Stimulated activated CD8-positive, alpha-beta memory T cell treated with anti-CD3 and anti-CD28 coated beads, Interleukin-15, amount 100 ng/mL, for 4 hours (primary cell): ENCODE measurements at places on chromosomes 4 and X.

DNA sequence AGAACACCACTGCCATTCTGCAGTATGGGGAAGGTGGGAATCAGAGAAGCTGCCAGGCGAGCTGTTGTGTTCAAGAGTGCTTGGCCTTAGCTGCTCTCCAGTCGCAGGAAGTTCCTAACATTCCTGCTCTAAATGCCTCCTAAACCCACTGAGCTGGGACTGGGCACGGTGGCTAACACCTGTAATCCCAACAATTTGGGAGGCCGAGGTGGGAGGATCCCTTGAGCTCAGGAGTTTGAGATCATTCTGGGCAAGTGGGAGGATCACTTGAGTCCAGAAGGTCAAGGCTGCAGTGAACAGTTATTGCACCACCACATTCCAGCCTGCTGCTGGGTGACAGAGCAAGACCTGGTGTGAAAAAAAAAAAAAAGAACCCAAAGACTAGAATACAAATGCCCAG is 690.3 kb upstream of the FAM241A start:
- DNase-seq = no peak

DNA sequence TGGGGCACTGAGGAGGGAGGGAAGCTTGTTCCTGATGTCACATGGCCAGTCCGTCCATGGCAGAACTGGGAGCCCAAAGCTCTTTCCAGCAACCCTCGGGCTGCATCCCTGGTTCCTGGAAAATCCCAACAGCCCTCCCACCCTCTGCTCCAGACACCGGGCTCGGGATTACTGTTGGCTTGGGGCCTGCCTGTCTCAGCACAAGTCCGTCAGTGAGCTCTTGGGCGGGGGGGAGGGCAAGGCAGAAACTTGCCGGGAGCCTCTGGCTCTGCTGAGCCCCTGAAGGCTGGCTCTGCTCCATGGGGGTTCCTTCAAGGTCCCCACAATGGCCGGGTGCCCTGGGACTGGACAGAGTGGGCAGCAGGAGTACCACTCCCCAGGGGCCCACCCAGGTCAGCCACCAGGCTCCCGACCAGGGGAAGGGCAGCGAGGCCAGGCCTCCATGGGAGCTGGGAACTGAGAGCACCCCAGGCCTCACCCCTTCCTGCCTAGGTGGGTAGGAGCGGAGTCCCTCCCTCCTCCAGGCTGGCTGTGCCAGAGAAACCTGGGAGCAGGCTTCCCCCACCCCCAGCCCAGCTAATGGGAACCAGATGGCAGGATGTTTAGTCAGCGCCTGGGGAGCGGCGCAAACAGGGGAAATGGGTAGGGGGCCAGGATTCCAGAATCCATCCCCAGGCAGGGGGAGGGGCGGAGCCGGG is 6.4 kb upstream of the HAUS7 start:
- no peak for DNase-seq

- DNase-seq = no peak
Observed at GRCh38 chr4:37139987-37140386, 104.6 kb upstream of the NWD2 start.

DNA sequence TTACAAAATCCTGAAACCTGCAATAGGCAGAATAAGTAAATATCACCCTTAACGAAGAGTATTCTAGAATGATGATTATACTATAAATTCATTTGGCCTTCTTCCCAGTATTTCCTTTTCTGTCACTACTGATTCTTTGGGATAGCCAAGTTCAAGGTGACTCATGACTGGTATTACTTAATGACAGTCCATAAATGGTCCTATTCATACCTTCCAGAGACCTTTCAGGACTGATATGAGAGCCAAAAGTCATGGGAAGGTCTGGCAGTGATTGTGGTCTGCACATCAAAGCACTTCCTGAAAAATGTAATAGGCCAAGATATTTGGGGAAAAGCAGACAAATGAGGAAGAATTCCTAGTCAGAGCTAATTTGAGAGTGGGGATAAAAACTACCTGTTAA is 239.6 kb upstream of the FAM47A start:
- no peak for DNase-seq

DNA sequence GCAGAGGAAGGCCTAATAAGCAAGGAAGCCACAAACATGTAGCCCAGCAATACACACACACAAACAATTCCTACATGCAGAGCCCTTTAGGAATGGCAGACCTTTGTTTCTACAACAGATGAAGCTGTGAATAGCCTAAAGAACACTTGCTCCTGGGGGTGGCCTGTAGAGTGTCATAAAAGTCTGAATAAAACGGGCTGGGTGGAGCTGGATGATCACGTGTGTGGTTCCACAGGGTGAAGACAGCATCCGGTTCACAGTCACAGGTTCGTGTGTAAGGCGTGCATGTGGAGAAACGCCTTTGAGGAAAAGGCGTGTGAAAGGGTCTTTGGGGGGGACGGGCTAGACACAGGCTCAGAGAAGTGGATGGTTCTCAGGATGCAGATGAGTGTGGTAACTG is 156.1 kb downstream of the AFAP1 start:
- no peak for DNase-seq

- no peak for DNase-seq
Observed at GRCh38 chr4:151316645-151317044, 8.8 kb downstream of the SH3D19 start.

GRCh38 chr4:152099981-152100378 is 339.2 kb upstream of the GATB start:
- no peak for DNase-seq

DNA sequence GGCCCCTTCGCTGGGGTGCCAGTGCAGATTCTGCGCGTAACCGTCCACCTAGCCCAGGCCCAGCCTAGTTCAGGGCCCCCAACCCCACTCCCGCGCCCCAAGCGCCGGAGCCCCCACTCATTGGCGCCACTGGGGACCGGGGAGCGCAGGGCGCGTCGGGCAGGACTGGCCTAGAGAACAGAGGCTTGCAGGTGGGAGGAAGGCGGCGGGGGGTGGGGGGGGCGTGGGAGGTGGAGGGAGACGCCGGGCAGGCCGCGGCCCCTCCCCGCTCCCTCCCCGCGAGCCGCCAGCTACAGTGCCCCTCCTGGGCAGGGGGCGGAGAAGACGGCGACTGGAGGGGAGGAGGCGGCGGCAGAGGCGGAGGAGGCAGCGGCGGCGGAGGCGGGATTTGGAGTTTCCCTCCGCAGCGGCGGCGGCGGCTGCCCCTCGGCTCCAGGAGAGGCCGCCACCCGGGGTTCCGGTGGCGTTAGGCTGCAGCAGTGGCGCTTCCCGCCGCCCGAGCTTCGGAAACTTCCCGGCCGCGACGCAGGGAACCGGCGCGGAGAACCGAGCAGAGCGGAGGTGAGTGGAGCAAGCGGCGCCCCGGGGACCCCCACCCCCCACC is 4.8 kb upstream of the DUSP9 start:
- no peak for DNase-seq

DNA sequence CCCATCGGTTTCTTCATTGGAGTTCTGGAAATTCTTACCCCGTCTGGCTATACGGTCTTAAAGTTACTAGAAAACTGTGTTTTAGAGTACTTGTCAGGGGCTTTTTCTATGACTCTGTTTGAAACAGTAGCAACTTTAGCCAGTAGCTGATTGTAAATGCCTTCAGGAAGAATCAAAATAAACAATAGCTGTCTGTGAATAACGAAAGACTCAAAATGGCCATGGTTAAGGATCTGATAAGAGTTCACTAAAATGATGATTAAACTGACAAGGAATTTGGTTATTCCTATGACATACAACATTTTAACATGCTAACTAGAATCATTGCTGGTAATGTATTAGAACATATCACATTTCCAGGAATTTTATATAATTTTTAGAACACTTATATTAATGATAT is 191.0 kb downstream of the EVC2 start:
- DNase-seq = no peak

- DNase-seq = no peak
Observed at GRCh38 chrX:136395271-136395670, 92.5 kb upstream of the BRS3 start.

DNA sequence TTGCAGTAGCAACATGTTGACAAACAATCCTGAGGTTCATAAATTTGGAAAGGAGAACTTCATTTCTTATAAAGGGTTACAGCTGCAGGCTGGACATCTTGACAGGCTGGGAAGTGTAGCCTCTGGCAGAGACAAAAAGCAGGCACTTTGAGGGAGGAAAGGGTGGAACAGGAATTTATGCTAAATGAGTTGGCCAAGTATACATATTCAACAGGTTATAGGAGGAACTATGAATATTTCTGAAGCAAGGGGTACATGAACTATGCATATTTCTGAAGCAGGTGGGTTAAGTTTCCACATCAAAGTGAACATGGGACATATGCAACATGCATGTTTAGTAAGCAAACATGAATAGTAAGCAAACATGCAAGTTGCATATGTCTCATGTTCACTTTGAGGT is 1.6 kb upstream of the ANTXR2 start:
- DNase-seq = no peak

GRCh38 chr4:138875891-138876608 is 139.5 kb upstream of the NOCT start:
- DNase-seq = no peak

DNA sequence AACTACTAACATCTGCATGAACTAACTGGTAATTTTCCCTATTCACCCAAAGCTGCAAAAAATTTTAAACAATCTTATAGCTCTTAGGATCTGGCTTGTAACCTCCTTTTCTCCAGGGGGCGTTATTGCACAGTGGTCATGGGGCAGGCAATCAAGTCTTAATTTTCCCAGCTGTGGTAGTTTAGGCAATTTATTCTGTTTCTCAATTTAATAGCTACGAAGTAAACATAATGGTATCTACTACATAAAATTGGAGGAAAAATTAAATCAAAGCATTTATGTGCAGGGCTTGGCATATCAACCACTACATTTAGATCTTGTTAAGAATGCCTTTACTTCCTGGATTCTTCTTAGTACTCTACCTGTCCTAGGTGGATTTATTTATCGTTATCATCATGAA is 137.4 kb upstream of the GUCY1A1 start:
- DNase-seq = no peak

GRCh38 chrX:150018931-150019361 is 80.7 kb upstream of the EOLA2 start:
- no peak for DNase-seq

GRCh38 chr4:100372432-100372831 is 145.4 kb downstream of the EMCN start:
- DNase-seq = no peak

GRCh38 chrX:68018248-68019203 is 414.8 kb downstream of the OPHN1 start:
- no peak for DNase-seq

- DNase-seq = no peak
Observed at GRCh38 chrX:9122519-9123245, 88.8 kb upstream of the FAM9B start.

DNA sequence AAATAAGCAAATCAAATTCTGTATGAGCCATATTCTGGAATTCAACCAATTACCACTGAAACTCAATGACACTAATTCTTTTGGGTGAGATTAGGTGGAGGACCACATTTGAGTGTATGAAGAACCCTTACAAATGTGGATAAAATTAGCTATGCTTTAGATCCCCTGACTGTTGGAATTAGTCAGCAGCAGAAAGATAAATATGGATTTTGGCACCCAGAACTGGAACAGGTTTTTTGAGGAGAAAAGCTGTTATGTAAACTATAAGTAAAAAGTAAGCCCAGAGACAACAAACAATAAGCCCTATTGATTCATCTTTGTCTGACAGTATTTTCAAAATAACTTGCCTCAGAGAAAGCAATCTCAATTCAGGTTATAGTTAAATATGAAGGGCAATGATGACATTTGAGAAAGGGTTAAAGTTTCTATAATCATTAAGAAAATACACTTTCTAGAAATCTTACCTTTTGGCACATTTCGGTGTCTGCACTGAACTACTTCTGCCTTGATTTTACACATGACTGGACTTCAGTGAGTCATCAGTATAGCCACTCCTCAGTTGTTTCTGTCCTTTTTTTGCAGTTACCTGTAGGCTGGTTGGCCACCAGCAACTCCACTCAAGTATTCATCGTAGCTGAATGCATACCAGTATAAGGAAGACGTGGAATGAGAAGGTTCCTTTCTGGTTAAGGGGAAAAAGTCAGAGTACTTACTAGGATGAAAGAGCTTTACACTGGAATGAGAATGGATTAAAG is 80.0 kb downstream of the KCTD8 start:
- no peak for DNase-seq

DNA sequence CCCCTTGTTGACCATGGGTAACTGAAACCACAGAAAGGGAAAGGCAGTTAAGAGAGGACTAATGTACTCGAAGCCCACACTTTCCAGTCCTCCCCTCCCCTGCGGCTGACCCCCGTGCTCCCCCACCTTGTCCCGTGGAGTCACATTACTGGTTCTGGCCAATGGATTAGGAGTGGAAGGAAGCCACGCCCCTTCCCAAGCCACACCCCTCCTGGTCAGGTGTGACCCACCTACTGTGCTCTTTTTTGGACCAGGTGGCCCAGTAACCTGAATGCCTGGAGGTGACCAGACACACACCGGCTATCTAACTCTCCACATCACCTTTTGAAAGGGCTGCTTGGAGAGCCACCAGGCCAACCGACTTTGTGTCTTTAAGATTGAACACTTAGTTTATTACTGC is 109.3 kb upstream of the MSX1 start:
- DNase-seq = no peak

GRCh38 chr4:108359130-108359985 is 190.6 kb upstream of the LEF1 start:
- DNase-seq = no peak

DNA sequence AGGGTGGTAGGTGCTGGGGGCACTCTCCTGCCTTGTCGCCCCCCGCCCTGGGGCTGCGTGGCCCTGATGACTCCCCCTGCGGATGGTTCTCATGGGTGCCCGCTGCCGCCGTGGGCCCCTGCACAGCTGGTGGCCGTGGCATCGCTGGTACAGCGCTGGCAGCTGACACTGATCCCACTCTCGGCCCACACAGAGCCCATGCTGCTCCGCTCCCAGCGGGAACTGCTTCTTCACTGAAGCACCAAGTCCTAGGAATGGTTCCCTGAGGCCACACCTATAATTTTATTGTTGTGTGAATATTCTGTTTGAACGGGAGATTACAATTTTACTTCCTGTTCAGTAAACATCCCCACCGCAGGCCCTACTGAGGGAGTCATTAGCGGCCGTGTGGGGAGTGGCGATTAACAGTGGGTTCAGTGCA is 138.6 kb upstream of the NKX1-1 start:
- DNase-seq = no peak
